Activated T-cell treated with anti-CD3 and anti-CD28 coated beads for 1 hour (primary cell): ENCODE measurements at places on chromosomes 7 and 10.

GRCh38 chr10:69769395-69769992, 32.2 kb upstream of the COL13A1 start:
- no peak for DNase-seq

GRCh38 chr10:106436123-106436715, 728.3 kb downstream of the SORCS1 start:
- no peak for DNase-seq

GRCh38 chr7:158133515-158134271, 453.9 kb downstream of the PTPRN2 start:
- no peak for DNase-seq

- no peak for DNase-seq
Measured at GRCh38 chr7:79090543-79090942, 362.9 kb downstream of the MAGI2 start.

- DNase-seq = no peak
Measured at GRCh38 chr10:100838986-100839385, 73.8 kb upstream of the SLF2 start.

DNA sequence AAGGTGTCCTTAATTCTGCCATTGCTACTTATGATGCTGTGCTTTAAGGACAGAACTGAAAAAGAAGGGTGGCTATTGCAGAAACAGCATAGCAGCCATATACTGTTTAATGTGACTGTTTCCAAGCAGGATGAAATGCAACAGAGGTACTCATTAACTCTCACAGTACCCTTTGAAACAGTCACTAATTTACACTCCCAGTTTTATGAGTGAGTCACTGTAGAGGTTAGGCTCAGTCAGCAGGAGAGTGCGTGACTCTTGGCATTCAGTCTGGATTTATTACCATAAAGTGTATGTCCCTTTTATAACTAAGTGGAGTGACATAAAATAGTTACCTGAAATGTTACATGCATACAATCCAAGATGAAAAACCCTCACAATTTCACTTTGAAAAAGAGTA, 27.7 kb downstream of the ALDH18A1 start:
- no peak for DNase-seq

GRCh38 chr7:64557601-64558322, 5.1 kb downstream of the ZNF680 start:
- no peak for DNase-seq

- DNase-seq = no peak
Measured at GRCh38 chr10:17075533-17076359, 53.9 kb downstream of the CUBN start.

DNA sequence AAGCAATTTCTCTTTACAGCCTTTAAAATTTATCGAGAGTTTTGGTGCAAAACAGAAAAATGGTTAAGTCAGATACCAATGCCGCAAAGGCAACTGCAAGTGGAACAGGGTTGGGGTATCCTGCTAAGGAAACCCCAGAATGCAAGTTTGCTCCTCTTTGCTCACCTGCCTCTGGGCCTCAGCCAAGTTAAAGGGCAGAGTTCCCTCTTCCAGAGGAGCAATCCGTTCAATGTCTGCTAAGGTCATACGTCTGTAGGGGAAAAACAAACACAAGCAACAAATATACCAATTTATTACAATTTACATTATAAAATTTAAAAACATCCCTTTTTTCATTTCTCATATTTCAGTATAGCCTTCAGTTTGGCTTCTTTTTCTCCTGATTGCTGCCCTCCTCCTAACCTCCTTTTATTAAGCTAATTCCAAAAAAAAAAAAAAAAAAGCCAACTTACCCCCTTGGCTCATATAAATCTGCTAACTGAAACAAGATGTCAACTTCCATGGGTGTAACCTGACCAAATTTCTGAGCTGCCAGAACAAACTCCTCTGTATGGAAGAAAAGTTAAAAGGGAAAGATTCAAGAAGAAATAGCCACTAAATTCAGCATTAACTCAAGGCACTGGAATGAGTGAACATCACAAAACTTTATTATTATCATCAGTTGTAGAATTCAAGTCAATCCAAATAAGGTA, 132.6 kb downstream of the SLC25A13 start:
- no peak for DNase-seq

DNA sequence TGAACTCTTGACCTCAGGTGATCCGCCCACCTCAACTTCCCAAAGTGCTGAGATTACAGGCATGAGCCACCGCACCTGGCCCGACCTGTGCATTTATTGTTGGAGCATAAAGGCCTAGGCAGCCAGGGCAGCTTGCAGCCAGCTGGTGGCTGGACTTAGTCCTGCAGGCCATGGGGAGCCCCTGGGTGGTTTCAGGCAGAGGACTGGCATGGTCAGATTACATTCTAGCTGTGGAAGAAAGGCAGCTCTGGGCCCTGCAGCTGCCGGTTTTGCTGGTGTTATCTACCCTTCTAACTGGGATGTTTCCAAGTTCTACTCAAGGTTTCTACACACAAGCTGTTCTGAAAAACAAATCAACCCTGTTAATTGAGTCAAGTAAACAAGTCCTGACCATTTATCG, 22.7 kb upstream of the MKRN1 start:
- no peak for DNase-seq

DNA sequence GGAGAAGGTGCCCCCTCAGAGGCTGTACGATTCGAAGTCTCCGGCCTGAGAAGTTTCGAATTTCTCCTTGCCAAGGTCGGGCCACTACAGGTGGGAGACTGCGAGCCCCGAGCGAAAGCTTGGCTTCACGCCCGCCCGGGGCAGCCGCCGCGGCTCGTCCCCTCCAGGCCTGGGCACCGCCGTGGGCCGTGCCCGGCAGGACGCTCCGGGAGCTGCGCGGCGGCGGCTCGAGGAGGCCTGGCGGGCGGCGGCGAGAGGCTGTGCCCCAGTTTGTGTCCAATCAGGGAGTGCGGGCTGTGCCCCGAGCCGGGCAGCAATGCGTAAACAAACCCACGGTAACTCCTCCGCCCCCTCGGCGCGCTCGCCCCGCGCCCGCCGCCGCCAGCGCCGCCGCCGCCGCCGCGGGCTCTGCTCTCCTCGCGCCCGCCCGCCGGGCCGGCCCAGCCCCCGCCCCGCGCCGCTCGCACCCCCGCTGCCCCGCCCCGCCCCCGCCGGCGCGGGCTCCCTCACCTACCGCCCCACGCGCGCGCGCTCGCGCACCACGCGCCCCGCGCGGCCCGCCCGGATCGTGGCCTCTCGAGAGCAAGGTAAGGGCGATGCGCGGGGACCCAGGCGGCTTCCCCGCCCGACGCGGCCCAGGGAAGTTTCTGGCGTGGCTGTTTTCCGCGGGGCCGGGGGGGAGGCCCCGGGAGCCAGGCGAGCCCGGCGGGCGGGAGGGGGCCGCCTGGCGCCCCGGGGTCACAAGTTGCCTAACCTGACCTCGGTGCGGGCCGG, 57.8 kb upstream of the PCGF5 start:
- peak; percentile 74 for DNase-seq

DNA sequence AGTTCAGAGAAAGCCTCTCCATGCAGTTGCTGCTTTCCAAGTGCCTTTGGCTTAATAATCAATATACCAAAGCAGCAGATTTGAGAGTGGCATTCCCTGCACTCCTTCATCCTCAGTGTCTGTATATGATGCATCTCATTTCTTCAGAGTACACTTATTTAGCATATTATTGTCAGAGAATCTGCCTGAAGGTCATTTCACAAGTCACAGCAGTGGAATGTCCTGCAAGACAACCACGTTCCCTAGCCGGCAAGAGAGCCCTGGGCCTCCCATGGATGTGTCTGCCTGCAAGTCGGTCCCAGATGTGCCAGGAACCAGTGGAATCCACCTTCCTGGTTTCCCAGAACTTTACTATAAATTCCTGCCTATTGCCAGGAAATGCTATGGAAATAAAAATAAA, 289.4 kb upstream of the IGFBP3 start:
- DNase-seq = no peak

DNA sequence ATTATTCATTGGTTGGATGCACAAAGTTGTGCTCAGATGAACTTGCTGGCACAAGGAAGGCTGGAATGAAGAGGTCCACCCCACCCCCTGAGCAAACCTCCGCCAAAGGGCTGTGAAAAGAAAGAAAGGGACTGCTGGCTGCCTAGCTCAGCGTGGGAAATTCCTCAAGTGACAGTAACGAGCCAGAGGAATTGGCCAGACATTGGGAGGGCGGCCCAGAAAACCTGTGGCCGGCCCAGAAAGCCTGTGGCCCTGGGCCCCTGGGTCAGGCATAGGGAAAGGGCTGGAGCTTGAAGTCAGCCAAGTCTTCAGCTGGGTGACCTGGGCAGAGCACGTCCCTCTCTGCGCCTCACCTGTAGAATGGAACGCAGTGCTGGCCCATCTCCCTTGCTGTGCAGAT, 30.6 kb upstream of the CTBP2 start:
- DNase-seq = no peak

DNA sequence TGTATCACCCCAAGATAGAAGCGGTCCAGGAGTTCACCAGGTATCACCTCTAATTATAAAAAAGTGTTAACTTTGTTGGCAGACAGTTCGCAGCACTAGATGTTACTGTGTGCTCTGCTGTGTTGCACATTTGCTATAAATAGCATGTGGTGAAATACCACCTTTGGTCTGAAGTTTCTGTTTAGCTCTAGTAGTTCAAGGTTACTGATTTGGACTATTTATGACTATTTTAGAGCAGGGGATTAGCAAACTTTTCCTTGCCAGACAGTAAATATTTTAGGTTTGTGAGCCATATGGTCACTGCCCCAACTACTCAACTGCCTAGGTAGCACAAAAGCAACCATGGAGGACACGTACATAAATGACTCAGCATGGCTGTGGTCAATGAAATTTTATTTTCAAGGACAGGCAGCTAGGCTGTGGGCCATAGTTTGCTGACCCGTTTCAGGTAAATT, 16.5 kb downstream of the DENND10 start:
- DNase-seq = no peak

DNA sequence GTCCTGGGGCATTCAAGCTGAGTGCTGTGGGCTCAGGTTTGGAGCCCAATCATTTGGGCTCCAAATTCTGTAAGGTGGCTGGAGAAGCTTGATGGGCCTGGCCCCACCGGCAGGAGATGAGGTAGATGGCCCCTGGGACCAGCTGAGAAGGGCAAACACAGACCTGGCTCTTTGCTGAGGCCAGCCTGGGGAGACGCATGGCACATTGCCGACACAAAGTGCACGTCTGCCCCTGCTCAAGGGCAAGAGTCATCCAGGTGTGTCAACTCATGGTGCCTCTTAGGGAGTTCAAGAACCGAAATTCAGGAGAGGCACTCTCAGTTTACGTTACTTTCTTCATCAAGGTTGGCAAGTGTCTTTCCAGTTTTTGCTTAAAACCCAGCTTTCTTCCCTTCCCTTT, 227.5 kb downstream of the LRMDA start:
- no peak for DNase-seq

GRCh38 chr7:22329816-22330524, 27.0 kb downstream of the RAPGEF5 start:
- DNase-seq = no peak

- DNase-seq = no peak
Measured at GRCh38 chr7:142025896-142026295, 30.2 kb downstream of the MGAM start.

DNA sequence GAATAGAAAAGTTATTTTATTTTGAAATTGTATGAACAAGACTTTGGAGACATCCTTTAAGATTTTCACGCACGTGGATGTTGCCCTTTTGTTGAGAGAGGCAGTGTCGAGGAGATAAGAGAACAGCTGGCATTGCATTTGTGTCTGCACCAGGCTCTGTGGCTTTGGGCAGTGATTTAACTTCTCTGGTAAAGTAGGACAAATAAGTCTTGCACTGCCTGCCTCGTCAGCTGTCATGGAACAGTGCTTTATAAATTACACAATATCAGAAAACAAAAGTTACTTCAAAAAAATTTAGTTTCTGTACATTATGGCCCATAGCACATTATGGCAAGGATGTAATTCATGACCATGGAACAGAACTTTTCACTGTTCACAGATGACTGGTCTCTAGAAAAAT, 20.1 kb downstream of the SNX10 start:
- DNase-seq = no peak

- DNase-seq = no peak
Measured at GRCh38 chr10:46289209-46289810, 2.5 kb downstream of the ANTXRL start.

DNA sequence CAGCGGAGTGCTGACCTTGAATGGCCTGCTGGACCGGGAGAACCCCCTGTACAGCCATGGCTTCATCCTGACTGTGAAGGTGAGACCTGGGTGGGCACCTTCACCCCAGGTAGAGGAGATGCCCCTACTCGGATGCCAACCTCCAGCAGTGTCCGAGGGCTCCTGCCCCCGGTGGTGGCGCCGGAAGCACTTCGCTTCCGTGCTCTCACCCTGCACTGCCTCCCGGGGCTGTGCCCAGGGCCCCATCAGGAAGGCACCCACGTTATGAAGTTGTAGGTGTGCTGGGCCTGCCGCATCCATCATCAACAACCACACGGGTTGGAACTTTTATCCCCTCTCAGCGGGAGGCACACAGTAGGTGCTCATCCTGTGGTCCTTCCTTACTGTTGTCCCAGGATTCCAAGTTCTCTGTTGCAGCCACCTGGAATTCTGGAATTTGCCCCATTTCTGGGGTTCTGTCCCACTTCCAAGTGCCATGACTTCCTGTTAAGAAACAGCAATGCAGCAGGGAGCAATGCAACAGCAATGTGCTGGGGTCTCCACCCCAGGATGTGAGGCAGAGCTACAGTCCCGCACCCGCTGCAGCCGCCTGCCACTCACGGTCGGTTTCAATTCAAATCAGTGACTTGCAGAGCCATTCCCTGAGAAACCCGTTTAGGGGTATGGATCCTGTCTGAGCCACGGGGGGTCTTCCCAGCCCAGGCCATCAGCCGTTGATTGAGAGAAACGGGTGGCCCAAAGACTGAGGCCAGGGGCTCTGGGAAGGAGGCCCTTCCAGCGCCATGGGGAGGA, 103.8 kb downstream of the C10orf105 start:
- DNase-seq = no peak

- no peak for DNase-seq
Measured at GRCh38 chr10:4407783-4408182, 418.2 kb upstream of the AKR1E2 start.

DNA sequence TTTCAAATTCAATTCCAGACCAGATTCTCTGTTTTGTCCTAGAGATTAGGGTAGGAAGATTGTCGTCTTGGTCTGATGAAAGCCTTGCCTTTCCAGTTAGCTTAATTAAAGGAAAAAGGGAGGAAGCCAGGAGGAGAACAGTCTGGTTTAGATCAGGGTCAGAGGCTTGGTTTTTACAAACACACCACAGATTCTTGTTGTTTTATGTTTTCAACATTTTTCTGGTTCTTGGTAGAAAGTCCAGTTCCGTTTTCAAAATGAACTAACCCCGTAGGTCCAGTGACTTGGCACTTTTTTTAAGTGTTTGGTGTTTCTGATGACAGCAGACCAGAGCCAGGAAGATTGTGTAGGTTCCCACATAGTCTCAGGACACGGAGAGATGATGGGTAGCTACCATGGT, 167.1 kb upstream of the INHBA start:
- DNase-seq = no peak

GRCh38 chr7:11430112-11430511, 401.9 kb downstream of the THSD7A start:
- DNase-seq = no peak
